ENCODE measurements at places on chromosomes 16 and 17.

DNA sequence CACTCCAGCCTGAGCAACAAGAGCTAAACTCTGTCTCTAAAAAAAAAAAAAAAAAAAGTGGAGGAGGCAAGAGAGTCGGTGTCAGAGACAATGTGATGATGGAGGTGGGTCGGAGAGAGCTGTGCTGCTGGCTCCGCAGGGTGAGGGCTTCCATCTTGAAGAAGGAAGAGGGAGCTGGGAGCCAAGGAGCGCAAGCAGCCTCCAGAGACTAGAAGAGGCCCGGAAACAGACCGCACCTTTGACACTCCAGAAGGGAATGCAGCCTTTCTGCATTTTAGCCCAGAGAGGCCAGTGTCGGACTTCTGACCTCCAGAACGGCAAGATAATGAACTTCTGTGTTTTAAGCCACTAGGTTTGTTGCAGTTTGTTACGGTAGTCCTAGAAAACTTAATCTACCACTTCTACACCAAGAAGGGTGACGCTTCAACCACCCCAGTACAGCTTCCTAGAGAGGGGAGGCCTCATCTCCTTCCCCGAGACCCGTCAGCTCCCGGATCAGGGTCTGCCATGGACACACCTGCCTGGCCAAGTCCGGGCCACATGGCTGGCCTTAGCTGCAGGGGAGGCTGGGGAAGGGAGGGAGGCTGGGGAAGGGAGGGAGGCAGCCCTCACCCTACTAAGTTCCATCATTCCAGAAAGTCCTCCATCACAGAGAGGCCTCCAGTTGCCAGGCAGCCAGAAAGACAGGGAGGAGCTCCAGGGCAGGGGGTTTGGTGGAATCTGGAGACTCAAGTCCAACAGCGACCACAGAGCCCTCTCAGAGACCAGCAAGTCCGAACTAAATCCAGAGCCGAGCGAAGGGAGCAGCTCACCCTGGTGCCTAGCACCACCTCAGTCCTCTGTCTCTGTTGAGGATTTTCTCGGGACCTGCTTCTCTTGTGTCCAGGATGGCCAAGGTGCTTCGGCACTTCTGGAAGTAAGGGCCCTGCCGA, 13.2 kb upstream of the RBFOX3 start:
- DNase-seq = no peak

DNA sequence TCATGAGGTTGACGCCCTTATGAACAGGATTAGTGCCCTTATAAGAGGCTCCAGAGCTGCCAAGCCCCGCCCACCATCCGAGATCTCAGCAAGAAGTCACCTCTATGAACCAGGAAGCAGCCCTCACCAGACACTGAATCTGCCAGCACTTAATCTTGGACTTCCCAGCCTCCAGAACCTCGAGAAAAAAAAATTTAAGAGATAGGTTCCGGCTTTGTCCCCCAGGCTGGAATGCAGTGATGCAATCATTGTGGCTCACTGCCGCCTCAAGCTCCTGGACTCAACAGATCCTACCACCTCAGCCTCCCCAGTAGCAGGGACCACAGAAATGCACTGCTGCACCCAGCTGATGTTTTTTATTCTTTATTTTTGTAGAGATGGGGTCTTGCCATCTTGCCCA, 22.5 kb upstream of the ADCY9 start:
- no peak for DNase-seq

GRCh38 chr16:59719121-59719520, 985.0 kb upstream of the GOT2 start:
- DNase-seq = no peak

DNA sequence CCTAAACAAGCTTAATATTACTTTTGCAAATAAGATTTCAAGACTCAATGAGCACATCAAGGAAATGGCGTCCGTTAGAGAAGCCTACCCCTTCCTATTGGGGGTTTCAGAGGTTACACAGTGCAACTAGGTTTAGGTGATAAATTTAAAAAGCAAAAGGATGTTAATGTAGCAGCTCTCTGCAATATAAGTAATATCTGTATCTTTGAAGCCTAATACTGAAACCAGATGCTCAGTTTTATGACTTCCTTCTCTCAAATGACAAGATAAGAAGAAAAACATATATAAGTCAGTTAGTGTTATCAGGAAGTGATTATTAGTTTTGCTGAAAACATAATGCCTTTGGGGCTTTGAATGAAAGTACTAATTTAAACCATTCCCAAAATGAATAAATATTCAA, 54.3 kb upstream of the MED13 start:
- peak; percentile 20 for DNase-seq

- DNase-seq = no peak
These were observed 2.7 kb downstream of the MAP3K14 start for GRCh38 chr17:45313996-45314740.

DNA sequence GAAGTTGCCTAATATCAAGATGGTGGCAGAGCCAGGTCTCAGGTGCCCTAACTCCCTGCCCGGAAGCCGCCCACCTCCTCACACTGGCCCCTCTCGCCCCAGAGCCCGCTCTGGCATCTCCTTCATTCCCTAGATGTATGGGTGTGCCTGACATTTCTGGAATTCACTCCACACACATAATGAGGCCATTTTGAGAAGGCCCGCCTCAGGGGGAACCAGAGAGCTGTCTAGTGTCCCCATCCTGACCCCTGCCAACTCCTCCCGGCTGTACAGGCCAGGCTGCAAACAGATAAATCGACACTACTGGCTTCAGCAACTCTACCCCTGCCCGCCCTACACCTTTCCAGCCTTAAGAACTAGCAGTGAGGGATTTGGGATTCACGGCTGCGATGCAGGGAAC, 7.7 kb downstream of the WNT3 start:
- no peak for DNase-seq

DNA sequence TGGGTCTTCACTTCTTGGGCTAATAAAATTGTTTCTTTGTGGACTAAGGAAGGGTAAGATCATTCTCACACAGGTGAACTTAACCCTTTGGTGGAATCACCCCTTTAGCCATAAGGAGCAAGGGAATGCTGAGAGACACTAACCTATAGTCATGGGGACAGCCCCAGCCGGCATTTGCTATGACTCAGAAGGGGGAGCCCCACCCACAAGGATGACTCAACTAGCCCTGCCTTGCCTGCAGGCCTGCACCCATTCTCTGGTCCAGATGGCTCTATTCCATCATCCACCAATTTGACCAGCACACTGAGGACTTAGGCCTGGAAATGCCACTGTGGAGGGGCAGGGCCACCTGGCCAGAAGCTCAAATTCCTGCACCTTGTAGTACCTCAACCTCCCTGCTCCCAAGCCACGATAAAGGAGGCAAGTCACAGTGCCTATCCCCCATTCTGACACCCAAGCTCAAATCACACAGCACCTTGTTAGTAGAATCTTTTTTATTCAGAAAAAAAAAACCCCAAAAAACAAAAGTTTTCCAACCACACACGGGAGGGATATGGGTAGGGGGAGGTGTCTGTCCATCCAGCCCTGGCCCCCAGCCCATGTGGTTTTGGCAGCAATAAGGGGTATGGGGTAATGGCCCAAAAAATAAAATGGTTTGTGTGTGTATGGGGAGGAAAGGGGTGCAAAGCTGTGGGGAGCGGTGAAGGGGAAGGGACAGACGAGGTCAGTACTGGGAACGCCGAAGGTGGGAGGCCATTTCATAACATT, 3.0 kb downstream of the PFN1 start:
- no peak for DNase-seq

DNA sequence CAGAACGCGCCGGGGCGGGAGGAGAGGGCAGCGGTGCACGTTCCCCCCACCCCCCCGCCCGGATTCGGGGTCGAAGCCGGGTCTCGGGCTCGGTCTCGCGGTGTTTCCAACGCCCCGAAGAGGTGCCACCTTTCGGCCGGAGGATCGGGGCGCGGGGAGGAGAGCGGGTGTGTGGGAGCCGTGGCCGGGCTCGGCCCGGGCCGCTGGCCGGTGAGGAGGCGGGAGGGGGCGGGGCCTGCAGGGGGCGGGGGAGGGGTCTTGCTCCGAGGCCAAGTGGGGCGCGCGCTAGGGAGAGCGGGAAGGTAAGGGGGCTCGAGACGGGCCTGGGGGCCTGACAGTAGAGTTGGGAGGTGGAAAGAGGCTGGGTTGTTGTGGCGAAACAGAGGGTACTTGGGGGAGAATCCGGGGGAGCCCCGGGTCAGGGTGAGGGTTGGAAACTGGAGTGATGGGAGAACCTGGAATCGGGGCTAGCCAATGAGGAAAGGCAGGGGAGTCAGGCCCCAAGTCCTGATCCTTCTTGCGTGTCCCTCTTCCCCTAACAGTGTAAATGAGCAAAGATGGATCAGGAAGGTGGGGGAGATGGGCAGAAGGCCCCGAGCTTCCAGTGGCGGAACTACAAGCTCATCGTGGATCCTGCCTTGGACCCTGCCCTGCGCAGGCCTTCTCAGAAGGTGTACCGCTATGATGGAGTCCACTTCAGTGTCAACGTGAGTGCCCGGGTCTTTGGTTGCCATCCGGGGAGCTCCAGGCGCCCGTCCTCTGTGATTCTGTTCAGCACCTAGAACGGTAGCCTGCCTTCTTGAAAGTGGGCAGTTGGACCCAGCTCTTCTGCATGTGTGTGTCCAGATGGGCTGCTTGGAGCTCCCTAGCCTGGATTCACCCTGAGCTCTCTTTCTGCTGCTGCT, 873 bp downstream of the SETD1A start:
- peak; percentile 82 for DNase-seq

- no peak for DNase-seq
These were observed 19.7 kb upstream of the SLC47A1 start for GRCh38 chr17:19513897-19514488.

DNA sequence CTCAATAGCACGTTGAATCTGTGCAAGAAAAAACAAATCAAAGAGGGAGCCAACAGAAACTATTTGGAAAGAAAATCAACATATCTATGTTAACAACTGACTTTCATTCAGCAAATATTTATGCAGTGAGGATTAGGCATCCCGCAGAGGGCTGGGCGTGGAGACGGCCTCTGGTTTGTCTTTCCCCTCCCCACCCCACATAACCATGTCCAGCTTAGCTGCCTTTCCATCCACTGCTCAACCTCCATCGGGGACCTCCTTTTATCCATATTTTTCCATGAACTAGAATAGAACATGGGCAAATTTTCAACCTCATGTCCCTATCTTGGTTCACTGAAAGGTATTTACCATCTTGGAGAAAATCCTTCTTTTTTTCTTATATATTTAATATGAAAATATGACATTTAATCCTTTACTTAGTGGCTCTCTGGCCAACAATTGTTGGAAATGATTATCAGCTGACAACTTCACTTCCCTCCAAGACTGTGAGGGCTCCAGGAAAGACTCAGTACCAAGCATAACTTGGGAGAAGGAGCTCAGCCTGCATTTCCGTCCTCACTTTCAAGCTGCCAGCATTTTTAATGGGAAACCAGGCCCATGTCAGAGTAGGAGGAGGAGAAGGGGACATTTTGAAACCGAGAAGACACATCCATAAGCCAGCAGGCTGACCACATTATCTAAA, 462.6 kb upstream of the MAF start:
- no peak for DNase-seq

- no peak for DNase-seq
These were observed 17.3 kb downstream of the SLC5A10 start for GRCh38 chr17:18968945-18969887.

GRCh38 chr16:81748476-81749198, 30.5 kb upstream of the PLCG2 start:
- no peak for DNase-seq

DNA sequence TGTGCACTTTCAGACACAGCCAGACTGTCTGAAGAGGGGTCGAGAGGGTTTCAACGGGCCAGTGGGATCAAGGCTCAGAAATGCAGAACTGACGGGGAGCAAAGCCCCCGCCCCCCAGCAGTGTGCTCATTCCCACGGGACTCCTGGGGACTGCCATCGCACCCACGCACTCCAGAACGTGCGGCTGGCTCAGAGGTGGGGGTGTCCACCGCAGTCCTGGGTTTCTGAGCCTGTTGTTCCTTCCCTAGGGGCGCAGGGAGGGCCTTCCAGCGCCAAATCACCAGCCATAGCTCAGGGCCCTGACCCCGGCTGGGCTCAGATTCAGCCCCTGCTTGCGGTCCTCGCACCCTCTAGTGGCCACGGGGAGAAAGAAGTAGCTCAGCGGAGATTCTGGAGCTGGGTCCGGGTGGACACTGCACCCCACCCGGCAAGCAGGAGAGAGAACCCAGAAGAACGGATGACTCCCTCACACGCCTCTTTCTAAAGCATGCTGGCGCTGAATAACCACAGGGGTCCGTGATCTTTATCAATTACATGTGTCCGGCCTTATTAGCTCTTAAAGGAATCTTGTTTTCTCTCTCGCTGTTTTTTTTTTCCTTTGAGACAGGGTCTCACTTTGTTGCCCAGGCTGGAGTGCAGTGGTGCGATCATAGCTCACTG, 45.0 kb upstream of the USP7 start:
- peak; percentile 89 for DNase-seq

Data from GM12892 (cell line).